Naive thymus-derived CD8-positive, alpha-beta T cell (primary cell): ENCODE measurements at places on chromosomes 2 and 18. TPM values are rescaled to one million over a fixed set of nuclear protein-coding genes. Genes with fewer than 3 reads are reported as not detected.
A peak's percentile ranks its signal among the peaks of the same experiment; 100 is the strongest.

Gene EMILIN2
- total RNA-seq, result 4.6 TPM

Gene ITPRIPL1
- 1.4 TPM for total RNA-seq

Gene AMER3
- not detected for total RNA-seq

Gene DOK6
- not detected for total RNA-seq

DNA sequence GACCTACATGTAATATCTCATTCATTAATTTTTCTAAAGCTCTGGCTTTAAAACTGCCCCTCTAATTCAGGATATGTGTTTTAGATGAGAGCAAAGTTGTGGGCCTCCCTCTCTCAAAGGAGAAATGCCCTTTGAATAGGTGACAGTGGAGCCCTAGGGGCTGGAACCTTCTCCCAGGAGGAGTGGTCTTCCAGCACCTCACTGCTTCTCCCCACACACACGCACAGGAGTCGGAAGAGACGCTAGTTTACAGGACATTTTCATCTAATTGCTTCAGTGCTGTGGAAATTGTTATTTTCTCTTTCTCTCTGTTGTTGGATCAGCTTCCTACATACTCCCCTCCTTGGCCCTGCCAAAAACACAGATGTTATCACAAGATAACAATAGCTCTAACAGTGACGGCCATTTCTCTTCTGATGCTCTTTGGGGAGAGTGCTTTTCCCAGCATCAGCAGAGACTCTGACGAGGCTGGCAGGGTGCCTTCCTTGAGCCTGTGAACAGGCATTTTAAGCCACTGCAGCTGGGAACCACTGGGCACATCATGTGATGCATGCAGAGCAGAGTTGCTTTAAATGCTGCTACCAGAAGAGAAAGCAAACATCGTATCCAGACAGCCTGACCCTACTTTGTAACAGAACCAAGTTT lies 209.4 kb upstream of the SP5 start:
- H3K36me3 ChIP-seq, result no peaks in the 10 kb centered on the region
- DNase-seq, result no peak
- peak overlapping the region; percentile 48 for H3K4me3 ChIP-seq
- H3K4me1 ChIP-seq, result peaks cover 34% of the 10 kb centered on the region

DNA sequence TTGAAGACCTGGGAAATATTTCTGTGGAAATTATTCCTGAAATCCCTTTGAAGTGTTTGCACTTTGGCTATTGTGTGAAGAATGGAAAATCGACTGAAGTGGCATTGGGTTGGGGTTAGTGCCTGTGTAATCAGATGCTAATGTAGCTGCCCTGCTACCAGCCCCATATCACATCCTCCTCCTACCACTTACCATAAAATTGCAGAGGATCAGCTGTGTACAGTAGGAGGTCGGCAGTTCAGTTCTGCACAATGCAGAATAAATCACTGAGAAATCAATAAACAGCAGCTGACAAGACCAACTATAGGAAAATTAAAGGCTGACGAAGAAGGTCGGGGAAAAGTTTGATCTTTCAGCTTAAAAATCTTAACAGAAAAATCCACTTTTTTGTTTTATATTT lies 440.9 kb downstream of the PTPRM start:
- no peak overlapping the region for H3K4me3 ChIP-seq
- H3K27ac ChIP-seq, result no peak overlapping the region
- no peak for DNase-seq
- no peaks in the 10 kb centered on the region for H3K27me3 ChIP-seq

DNA sequence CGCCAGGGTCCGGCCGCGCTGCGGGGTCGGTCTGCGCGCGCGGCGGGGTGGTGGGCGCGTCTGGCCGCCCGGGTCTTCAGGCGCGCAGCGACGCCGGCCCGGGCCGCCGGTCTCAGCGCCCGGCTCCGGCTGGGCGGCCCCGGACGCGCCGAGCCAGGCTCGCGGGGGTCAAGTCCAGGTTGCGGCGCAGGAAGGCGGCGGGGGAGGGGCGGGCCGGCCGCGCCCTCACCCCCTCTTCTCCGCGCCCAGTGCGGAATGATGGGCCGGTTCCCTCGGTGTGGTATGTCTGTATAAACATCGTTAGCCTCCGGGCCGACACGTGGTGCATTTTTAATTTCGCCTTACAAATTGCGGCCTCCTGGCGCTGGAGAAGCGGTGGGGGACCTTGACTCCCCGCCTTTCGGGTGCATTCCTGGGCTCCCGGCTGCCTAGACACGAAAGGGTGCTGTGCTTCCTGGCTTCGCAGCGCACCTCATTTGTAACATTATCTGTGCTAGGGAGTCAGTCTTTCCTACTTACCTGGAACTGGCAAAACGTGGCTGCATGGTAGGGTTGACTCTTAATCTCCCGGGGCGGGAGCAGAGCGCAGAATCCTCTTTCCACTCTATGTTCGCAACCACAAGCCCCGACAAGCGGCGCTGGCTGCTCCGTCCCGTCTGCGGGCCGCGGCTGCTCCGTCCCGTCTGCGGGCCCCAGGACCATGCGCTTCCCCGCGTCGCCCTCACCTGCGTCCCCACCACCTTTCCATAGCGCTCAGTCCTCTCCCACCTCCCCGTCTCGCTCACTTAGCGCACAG lies 69.0 kb downstream of the CTAGE1 start:
- H3K4me3 ChIP-seq, result peak overlapping the region; percentile 86
- DNase-seq, result no peak
- peaks cover 17% of the 10 kb centered on the region for H3K27me3 ChIP-seq
- peak overlapping the region; percentile 96 for H3K27ac ChIP-seq
- H3K36me3 ChIP-seq, result peaks cover 8% of the 10 kb centered on the region
- H3K4me1 ChIP-seq, result peaks cover 9% of the 10 kb centered on the region

DNA sequence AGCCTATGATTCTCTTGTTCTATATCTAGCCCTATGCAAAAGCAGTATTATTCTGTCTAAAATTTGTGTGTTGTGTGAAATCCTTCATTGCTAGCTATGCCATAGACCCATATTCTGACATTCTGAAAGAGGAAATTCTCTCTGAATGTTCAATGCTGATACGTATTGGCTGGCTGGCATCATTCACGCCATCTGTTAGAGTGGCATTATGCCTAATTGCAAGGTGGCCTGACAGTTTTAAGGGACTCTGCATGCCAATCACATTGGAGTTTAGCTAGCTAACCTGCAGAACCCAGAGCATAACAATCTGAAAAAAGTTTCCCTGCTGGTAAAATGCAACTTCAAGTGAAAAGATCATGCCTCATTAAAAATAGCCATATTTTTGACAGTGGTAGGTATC lies 316.0 kb downstream of the SOX11 start:
- no peak for DNase-seq
- H3K36me3 ChIP-seq, result no peaks in the 10 kb centered on the region
- H3K27me3 ChIP-seq, result no peaks in the 10 kb centered on the region
- H3K4me3 ChIP-seq, result no peak overlapping the region
- no peaks in the 10 kb centered on the region for H3K4me1 ChIP-seq

DNA sequence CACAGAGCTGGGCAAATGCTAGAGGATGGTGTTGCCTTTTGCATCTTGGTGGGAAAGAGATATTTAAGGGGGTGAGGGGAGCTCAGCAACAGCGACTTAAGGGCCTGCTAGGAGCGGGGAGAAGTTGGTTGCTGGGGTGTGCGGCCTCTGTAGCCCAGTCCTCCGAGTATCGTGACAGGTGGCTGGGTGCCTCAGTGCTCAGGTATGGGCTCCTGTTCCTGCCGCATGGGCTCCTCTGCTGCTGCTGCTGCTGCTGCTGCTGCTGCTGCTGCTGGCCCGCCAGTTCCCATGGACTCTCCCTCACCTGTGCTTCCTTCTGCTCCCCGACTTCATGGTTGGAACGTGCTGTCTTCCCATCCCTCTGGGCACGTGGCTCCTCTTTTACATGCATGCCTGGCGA lies 22.0 kb downstream of the AGAP1 start:
- no peak for DNase-seq
- no peak overlapping the region for H3K4me3 ChIP-seq

GRCh38 chr2:235055891-235056516 lies 104.2 kb downstream of the SH3BP4 start:
- no peak overlapping the region for H3K4me3 ChIP-seq
- peaks cover 5% of the 10 kb centered on the region for H3K27me3 ChIP-seq
- H3K4me1 ChIP-seq, result peaks cover 16% of the 10 kb centered on the region
- DNase-seq, result no peak
- no peaks in the 10 kb centered on the region for H3K36me3 ChIP-seq
